Stimulated activated CD4-positive, alpha-beta T cell treated with anti-CD3 and anti-CD28 coated beads, Interleukin-2, amount 100 ng/mL, for 48 hours (primary cell): ENCODE measurements at places on chromosomes 12 and 14.

GRCh38 chr14:90759370-90760077 is 56.7 kb downstream of the TTC7B start:
- DNase-seq: no peak

- DNase-seq: no peak
Observed at GRCh38 chr14:89889626-89890025, 64.9 kb downstream of the EFCAB11 start.

DNA sequence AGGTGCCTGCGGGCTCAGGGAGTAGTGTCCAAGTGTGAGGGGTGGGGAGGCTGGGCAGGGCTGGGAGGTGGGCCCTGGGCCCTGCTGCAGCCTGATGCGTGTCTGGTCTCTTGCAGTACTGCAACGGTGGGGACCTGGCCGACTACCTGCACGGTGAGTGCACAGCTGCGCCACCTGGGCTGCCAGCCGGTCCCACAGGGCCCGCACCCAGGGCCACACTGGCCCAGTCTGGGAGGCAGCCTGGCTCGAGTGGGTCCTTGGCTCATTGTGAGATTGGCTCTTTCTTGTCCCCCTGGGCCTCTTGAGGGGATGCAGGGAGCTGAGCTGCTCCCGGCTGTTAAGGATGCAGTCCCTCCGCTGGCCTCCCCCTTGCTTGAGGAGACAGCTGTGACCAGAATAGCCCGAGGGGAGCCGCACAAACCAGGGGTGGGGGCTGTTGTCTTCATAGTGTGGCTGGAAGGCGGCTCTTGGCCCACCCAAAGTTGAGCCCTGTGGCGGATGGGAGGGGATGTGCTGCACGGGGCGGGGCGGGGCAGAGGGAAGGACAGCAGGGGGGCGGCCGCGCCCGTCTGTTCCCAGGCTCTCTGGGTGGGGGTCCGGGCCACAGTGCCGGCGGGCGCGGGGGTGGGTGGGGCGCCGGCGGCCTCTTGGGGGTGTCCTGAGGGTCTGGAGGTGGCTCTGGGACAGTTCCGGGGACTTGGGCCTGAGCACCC is 13.1 kb downstream of the ULK1 start:
- DNase-seq: no peak

DNA sequence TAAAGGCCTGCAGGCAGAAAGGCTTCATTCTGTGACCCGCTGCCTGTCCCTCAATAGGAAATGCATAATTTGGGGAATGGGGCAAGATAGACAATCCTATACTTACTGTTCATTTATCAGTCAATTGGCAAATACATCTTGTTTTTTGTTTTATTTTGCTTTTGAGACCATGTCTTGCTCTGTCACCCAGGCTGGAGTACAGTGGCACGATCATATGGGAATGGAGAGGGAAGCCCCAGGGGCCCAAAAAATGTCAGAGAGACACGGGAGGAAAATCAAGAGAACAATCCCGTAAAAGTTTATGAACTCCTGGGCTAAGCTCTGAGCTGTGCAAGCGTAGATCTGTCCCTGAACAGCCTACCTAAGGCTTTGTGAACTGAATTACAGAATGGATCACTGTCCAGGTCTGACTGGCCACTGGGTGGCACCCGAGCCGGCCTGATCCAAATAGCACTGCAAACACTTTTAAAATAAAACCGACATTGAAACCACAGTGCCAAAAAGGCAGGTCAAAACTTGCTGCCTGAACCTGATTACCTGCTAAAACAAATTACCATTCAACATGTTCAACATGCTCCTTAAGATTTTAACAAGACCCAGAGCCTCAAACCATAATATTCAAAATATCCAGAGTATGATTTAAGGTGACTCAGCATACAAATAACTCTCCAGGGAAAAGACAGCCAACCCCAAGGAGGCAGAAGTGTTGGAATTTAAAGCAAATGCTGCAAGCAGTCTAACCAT is 11.8 kb downstream of the COPS7A start:
- peak; percentile 30 for DNase-seq

DNA sequence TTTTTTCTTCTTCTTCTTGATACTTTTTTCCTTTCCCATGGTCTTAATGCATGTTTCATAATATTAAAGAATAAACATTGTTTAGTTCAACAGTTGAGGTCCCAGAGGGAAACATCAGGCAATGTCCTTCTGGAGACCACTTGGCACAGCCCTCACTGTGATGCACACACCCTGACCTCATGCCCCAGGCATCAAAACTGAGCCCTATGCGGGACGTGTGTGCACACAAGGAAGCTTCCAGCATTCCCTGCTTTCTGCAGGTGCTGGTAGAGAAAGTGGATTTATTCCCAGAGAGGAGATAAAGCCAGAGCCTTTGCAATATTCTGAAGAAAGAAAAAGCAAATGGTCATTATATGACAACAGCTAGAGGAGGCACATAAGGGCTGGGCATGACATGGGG is 16.0 kb upstream of the CMKLR1 start:
- no peak for DNase-seq

GRCh38 chr12:54479421-54479820 is 6.0 kb upstream of the GTSF1 start:
- no peak for DNase-seq
